Astrocyte (in vitro differentiated cells and primary cell): ENCODE measurements at places on chromosomes 3 and 15. TPM values are rescaled to one million over a fixed set of nuclear protein-coding genes. Genes with fewer than 3 reads are reported as not detected.

DNA sequence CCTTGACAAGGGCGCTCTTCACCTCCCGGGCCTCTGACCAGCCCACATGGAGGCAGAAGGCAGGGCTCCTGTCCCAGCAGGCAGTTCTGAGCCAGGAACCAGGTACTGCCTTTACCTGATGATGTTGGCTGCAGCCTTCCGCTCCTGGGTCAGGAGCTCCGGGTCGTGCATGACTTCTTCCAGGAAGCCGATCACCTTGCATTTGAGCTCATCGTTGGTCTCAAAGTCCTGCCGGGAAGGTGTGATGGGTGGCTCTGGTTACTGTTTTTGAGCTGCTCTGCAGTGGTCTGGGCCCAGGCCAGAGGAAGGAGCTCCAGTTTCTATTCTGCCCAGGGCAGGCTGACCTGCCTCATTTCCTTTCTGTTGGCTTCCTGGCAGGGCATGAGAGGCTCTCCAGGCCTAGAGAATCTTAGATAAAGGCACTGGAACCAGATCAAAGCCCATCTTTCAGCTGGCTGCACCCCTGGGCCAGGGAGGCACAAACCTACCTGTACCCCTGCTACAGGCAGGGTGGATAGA, 53.2 kb upstream of the CTSH start:
- H3K4me3 ChIP-seq: no peak overlapping the region
- peaks cover 7% of the 10 kb centered on the region for H3K4me1 ChIP-seq
- DNase-seq: no peak
- no peaks in the 10 kb centered on the region for H3K27me3 ChIP-seq
- no peaks in the 10 kb centered on the region for H3K36me3 ChIP-seq
- H3K27ac ChIP-seq: no peak overlapping the region

DNA sequence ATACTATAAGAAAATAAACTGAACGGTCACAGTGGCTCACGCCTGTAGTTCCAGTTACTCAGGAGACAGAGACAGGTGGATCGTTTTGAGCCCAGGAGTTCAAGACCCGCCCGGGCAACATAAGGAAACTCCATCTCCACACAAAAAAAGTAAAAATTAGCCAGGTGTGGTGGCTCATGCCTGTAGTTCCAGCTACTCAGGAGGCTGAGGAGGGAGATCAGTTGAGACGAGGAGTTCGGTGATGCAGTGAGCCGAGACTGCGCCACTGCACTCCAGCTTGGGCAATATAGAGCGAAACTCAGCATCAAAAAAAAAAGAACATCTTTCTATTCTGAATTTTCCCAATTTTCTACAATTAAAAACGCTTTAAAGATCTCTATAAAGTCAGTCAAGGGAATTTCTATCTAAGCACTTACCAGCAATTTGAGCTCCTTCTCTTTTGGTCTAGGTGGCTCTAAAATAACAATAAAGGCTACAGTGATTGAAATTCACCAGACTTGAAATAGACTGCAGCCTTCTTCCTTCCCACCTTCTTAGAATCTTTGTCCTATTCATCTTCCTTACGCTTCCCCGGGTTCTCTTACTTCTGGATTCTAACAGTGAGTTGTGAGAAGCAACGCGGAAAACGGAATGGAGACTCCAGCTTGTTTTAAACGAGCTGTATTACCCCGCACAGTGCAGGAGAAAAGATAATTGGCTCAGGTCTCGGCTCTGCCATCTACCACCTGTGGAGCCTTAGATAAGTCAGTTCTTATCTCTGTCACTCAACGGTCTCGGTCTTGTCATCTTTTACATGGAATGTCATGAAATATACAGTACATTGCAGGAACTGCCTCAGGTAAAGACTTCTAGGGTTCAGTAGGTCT, 812 bp upstream of the SEC62 start:
- H3K27me3 ChIP-seq: no peaks in the 10 kb centered on the region
- peak overlapping the region; percentile 85 for H3K4me3 ChIP-seq
- H3K27ac ChIP-seq: peak overlapping the region; percentile 90
- no peak for DNase-seq

Gene IQCF5
- not detected in 2 replicates for total RNA-seq

GRCh38 chr3:173921732-173922131, 524.2 kb downstream of the NLGN1 start:
- DNase-seq: no peak
- H3K27ac ChIP-seq: no peak overlapping the region
- H3K4me3 ChIP-seq: no peak overlapping the region
- no peaks in the 10 kb centered on the region for H3K36me3 ChIP-seq
- no peaks in the 10 kb centered on the region for H3K4me1 ChIP-seq

Gene SPESP1
- not detected in 2 replicates for total RNA-seq

- DNase-seq: no peak
- H3K27ac ChIP-seq: no peak overlapping the region
- peaks cover 16% of the 10 kb centered on the region for H3K36me3 ChIP-seq
Measured at GRCh38 chr15:75862796-75863195, 19.5 kb downstream of the UBE2Q2 start.

Gene PPP4R2
- total RNA-seq: 98.5 and 99.3 TPM in 2 replicates
